ENCODE measurements at places on chromosomes 13 and 19.
A peak's percentile ranks its signal among the peaks of the same experiment; 100 is the strongest.

DNA sequence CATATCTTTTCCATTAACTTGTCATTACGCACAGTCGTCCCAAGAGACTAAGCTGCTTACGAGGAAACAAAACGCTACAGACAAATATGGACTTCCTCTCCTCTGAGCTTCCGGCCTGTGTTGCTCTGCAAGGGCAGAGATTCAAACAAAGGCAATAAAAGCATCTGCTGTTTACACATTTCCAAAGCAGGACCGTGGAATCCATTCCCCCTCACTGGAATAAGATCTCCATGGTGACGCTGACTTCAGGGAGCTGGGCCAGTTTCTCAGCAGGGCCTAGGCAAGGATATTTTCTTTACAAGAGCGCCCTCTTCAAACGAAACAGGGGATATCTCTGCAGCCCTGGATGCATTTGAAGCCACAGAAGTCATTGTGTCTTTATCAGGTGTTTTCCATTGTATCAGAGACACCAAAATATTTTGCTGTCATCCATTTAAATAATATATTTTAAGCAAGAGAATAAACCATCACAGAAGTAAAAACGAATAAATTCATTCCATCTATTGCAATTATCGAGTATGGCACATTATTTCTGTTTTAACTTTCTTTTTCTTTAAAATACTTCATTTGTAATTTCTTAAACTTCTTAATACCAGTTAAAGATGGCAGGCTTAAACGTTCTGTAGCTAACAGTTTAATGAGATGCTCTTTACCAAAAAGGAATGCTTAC lies 177.5 kb downstream of the DCLK1 start:
- no peak for DNase-seq

DNA sequence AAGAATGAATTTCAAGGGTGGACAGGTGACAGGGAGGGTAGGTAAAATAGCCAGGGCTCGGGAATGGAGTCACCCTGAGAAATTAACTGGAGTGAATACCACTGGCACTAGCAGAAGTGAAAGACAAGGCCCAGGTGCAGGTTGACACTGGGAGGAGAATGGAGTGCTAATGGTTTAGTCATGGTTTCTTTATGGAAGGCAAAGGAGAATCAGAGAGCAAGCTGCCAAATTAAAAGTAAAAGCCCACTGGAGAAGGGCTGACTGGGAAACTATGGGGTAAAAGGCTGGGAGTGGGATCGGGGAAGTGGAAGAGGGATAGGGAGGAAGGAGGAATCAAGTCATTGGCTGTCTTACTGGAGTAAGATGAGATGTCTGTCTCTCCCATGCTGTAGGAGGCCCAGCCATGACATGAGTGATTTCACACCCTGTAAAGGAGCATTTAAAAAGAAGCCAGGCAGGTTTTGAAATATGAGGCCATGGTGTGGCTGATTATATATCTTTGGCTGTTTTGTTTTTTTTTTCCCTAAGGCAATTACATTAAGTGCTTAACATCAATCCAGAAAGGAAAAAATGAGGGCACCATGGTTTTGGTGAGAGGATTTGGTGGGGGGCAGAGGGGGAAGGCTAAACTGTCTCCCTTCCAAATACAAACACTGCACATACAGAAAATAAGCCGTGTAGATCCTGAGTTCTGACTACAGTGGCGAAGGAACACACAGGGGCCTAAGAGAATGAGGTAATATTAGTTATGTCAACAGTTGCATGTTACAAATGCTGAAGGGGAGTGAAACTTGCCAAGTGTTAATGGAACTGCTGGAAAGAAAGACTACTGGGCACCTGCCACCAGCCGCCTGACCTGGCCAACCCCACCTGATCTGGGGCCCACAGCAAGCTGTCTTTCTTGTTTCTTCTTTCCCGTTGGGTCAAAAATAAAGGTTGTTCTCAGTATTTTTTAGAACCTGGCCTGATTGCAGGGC lies 183.5 kb upstream of the TSC22D1 start:
- DNase-seq = no peak

DNA sequence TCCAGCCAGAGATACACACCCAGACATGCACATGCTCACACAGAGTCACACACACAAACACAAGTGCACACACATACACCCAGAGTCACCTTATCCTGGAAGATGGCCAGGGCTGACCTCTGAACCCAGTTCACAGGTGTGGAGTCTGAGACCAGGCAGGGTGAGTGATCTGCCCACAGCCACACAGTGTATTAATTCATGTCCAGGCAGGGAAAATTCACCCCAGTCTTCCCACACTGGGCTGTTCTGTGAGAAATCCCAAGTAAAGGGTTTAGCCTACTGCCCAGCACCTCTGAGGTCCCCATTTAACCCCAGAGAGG lies 2.0 kb downstream of the POU2F2 start:
- DNase-seq = no peak

- DNase-seq = no peak
These were observed 66.7 kb downstream of the LRRC63 start for GRCh38 chr13:46278474-46278873.

GRCh38 chr13:99432609-99433542 lies 68.4 kb upstream of the TM9SF2 start:
- peak; percentile 77 for DNase-seq

GRCh38 chr13:79541426-79542049 lies 60.6 kb downstream of the NDFIP2 start:
- DNase-seq = no peak

GRCh38 chr13:40319699-40320579 lies 346.5 kb downstream of the FOXO1 start:
- DNase-seq = no peak

DNA sequence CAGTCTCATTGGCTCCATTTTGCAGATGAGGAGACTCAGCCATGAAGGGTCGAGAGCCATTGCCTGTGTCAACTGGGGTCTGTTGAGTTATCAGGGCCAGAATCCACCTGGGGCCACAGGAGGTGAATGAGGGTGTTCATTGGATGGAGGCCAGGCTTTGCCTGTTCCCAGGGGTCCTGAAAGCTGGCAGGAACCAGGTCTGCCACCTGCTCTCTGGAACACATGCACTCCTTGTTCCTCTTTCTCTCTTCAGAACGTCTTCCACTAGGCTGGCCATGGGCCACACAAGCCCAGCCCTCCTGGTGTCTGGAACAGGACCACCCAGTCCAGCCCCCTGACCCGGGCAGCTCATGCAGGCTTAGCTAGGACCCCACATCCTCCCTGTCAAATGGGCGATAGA lies 21.1 kb downstream of the PPP1R37 start:
- no peak for DNase-seq

DNA sequence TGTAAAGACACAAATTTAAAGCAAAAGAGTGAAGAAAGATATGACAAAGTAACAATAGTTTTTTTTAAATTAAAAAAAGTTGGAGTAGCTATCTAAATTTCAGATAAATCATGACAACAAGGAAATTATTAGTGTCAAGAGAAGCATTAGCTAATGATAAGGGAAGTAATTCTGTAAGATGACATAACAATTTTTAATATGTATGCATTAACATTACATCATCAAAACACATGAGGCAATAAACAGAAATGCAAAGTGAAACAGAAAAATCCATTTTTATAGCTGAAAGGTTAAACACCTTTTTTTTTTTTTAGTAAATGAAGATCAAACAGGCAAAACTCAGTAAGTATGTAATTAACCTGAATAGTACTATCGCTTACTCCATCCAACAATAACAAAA lies 804.9 kb upstream of the PRR20A start:
- DNase-seq = no peak

DNA sequence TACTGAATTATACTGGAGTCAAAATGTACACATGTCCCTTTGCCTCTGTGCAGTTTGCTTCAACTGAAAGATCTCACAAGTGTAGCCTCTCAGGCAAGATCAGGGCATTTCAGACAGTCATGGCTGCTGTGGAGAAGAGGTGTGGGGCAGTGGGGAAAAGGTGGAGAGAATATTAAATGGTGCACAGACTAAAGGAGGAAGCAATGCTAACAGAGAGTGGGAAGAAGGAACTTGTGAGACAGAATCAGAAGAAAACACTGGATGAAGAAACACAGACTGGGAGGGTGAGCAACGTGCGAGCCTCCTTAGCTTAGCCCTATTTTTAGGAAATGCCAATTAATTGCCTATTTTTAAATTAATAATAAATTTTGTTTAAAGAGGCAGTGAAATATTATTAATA lies 49.6 kb upstream of the RAP2A start:
- no peak for DNase-seq

DNA sequence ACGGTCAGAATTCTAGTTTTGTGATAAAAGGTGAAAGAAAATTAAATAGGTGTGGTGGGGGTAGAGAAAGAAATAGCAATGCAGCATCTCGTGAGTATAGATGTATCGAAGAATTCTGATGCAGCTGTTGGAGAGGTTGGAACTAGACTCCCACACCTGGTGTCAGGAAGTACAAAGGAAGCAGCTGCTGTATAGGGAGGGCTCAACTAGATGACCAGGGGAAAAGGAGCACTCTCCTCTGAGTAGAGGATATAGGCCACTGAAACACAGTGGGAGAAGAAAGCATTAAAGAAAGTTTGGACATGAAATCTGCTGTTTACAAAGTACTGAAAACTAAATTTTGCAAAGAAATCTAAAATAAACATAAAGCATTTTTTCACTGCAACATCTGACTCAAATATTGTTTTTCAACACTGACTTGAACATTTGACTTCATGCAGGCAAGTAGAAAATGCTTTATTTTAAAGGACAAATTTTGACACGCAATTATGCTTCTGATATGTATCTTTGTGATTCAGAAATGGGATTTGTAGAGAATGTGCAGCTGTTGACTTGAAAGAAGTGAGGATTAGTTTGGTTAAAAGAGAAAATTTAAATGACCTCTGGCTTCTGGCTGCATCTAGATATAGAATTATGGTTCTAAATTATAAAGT lies 82.2 kb downstream of the MIPEP start:
- no peak for DNase-seq

DNA sequence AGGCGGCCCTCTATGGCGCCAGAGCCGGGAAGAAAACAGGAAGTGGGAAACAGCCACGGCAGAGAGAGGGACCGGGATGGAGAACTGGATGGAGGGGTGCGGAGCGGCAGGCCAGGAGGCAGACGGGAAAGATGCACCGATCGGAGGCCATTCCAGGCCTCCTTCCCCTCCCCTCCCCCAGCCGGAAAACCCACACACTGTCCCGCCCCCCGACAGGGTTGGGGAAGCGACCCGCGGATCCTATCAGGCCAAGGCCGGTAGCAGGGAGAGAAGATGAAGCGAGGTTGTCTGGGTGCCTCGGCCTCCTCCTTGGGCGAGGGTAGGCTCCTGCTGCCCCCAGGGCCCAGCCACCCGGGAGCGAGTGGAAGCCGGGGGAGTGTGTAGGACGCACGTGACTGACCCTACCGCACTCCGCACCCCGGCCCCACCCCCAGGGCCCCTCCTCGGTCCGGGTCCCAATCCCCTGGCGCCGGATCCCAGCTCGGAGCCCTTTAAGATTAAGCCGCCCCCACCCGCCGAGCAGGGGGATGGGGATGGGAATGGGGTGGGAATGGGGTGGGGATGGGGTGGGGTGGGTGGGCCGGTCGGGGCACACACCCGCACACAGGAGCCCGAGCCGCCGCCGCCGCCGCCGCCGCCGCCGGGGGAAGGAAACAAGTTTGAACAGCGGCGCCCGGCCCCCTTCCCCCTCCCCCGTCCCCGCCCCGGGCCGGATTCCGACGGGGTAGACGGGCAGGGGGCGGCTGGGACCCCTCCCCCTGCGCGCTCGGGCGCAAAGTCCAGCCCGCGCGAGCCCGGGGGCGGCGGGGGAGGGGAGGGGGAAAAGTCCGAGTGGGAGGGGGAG lies 1.5 kb downstream of the ERF start:
- no peak for DNase-seq

DNA sequence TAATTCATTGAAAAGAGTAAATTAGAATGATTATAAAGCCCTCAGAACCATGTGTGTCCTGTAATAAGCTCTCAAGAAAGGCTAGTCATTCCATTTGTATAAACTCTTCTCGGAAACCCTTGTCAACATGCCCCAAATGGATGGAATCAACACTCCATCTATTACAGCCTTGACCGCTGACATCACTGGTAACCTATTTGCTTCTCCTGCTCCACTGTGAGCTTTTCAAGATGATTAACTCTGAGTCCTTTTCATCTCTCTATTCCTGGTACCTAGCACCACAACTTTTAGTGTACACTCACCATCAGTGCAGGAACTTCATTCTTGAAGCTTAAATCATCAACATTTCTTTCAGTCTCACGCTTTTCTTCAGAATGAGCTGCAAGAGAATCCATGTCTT lies 612.0 kb downstream of the DCT start:
- DNase-seq = no peak

GRCh38 chr13:82294226-82294625 lies 1588.0 kb downstream of the SLITRK1 start:
- DNase-seq = no peak

DNA sequence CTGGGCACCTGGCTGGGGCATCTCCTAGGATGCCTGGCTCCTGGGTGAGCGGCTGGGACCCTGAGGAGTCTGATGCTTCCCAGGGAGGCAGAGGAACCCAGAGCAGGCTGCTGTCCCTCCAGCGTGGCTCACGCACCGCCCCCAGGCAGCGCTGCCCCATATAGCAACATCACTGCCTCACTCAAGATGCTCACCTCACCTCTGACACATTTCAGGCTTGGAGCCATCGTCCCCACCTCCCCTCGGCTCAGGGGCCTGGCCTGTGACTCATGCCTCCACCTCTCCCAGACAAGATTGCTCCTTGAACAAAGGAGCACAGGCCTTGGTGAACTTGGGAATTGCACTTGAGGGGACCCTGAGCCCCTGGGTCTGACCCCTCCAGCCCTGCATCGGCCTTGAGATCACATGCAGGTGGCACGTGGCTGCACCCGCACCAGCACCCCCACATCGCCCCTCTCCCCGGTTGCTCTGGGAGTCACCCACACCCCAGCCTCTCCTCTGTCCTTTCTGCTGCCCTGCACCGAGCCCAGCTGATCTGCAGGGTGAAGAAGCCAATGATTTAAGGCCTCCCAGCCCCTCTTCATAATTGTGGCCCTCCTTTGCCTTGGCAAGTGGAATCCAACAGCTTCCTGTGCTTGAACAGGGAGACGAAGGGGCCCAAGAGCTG lies 11.2 kb downstream of the CEBPA start:
- no peak for DNase-seq

GRCh38 chr13:113183450-113184129 lies 24.9 kb downstream of the PCID2 start:
- DNase-seq = no peak

DNA sequence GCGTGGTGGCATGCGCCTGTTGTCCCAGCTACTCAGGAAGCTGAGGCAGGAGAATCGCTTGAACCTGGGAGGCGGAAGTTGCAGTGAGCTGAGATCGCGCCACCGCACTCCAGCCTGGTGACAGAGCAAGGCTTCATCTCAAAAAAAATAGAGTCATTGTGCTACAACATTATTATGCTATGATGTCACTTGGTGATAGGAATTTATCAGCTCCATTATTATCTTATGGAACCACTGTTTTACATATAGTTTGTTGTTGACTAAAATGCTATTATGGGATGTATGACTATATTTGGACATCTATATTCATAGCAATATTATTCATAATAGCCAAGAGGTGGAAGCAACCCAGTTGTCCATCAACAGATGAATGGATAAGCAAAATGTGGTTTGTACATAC lies 26.4 kb upstream of the SLC7A1 start:
- no peak for DNase-seq

All from stimulated activated CD4-positive, alpha-beta T cell treated with anti-CD3 and anti-CD28 coated beads, Interleukin-1b, Interleukin-23, amount 100 ng/mL, for 1 hour (primary cell).